ENCODE measurements at places on chromosomes 3 and 15.
A peak's percentile ranks its signal among the peaks of the same experiment; 100 is the strongest.

DNA sequence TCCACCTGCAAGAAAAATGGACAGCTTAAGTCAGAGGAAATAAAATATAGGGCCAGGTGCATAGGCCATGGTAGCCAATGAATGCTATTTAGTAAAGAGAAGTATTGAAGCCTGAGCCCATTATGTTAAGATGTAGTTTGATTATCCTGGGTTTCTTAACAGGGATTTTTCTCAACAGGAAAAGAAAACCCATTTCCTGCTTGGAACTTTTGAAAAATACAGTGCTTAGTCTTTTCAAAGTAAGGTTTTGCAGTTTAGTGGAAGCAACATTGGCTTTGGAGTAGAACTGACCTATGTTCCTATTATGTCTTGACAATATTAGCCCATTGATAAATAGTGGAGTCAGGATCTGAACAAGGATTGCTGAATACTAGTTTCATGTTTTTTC is 259.5 kb upstream of the TGFBR2 start:
- DNase-seq: no peak

DNA sequence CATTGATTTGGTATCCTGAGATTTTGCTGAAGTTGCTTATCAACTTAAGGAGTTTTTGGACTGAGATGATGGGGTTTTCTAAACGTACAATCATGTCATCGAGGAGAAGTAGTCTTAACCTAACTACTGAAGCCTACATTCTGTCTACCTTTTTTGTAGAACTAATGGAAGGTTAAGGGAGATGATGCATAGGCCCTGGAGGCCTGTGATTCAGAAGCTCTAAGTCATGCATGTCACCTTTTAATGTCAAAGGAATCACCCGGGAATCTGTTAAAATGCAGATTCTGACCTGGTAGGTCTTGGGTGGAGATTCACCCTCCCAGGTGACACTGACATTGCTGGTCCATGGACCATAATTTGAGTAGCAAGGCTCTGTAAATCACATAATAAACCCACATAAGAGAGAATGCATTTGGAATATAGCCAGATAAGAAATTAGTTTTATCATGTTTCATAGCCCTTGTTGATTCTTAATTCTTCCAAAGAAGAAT is 64.9 kb downstream of the GHSR start:
- DNase-seq: no peak

GRCh38 chr3:126456766-126457388 is 18.8 kb downstream of the ZXDC start:
- no peak for DNase-seq

DNA sequence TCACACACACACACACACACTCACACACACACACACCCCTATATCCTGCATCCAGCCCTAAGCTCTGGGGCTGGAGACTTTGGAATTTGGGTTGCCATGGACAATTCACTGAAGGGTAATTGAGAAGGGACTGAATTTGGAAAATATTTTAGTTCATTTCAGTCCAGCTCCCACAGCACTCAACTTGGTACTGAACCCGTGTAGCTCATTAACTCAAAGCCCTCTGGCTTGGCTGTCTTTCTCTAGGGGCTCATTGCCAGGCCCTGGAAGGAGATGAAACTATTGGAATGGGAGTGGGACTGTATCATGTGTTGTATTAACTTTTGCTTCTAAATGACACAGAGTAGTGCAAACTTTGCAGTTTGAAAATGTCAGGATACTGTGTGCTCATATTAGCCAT is 157.3 kb downstream of the EPHB1 start:
- no peak for DNase-seq

DNA sequence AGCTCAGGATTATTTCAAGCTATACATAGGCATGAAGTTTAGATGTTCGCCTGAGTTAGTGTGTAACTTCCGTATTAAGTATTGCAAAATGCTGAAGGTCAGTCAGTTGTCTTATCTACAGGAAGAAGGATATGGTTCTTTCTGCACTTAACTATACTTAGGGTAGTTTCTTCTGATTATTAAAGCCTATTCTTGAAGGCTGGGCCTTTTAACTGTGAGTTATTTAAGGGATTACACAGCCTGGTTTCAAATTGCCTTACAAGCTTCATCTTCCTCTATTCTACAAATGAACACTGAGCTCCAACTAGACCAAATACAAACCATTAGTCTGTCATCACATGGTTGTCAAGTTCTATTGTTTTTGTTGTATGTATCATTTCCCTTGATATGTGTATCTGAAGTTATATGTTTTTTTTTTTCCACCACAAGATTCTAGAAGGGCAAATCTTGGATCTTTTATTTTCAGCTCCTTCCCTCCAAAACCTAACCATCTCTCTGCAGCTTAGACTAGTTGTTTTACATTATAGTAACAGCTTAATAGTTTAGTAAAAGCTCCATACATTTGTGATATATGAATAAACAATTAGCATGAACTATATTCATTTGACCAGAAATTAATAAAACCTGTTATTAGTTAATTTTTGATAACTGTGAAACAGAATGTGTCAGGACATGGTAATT is 272.9 kb upstream of the KCNMB2 start:
- peak; percentile 54 for DNase-seq

GRCh38 chr15:29376590-29376989 is 107.0 kb upstream of the NSMCE3 start:
- DNase-seq: no peak

- DNase-seq: no peak
Observed at GRCh38 chr3:175433026-175433674, 574.0 kb downstream of the NAALADL2 start.

Measured in NB4 (cell line).